ENCODE measurements at places on chromosomes 4 and X. TPM values are rescaled to one million over a fixed set of nuclear protein-coding genes. Genes with fewer than 3 reads are reported as not detected.

The SPATA4 gene
- total RNA-seq: 0.29 TPM

The FAM47A gene
- total RNA-seq: not detected

The ENOPH1 gene
- 41.7 TPM for total RNA-seq

The PCDH7 gene
- total RNA-seq: 2.2 TPM

The RASSF6 gene
- total RNA-seq: 0.14 TPM

The NXF3 gene
- total RNA-seq: not detected

The CT45A5 gene
- not detected for total RNA-seq

The HTR2C gene
- 0.44 TPM for total RNA-seq

The GSX2 gene
- total RNA-seq: not detected

The FAM236D gene
- not detected for total RNA-seq

The MAMLD1 gene
- total RNA-seq: 1.8 TPM

The GAGE12G gene
- not detected for total RNA-seq

The PGAM4 gene
- not detected for total RNA-seq

The SPANXA2 gene
- not detected for total RNA-seq

The FGFR3 gene
- total RNA-seq: 0.29 TPM

The PRRG1 gene
- total RNA-seq: 14.2 TPM

The HSD17B13 gene
- 0.22 TPM for total RNA-seq

The MSL3 gene
- total RNA-seq: 22.3 TPM

The CFI gene
- total RNA-seq: 0.57 TPM

The ODAPH gene
- total RNA-seq: not detected

The TMEM131L gene
- total RNA-seq: 4.4 TPM

The SLC10A7 gene
- 29.8 TPM for total RNA-seq

The FAM236C gene
- total RNA-seq: not detected

The OTC gene
- total RNA-seq: not detected

The CCNG2 gene
- total RNA-seq: 48.8 TPM

The SORCS2 gene
- total RNA-seq: 0.22 TPM

The CACNA1F gene
- total RNA-seq: not detected

The PI4K2B gene
- 12.7 TPM for total RNA-seq

Data from placental pericyte (primary cell).